ENCODE measurements at places on chromosomes 16 and 17. TPM values are rescaled to one million over a fixed set of nuclear protein-coding genes. Genes with fewer than 3 reads are reported as not detected.

GRCh38 chr17:55334285-55334684 is 69.5 kb downstream of the HLF start:
- no peak for DNase-seq

GRCh38 chr17:47995241-47995935 is 24.5 kb downstream of the CDK5RAP3 start:
- DNase-seq = no peak

- DNase-seq = no peak
These were observed 92.3 kb downstream of the METRNL start for GRCh38 chr17:83171661-83172060.

- DNase-seq = no peak
These were observed 20.7 kb upstream of the FOXJ1 start for GRCh38 chr17:76161619-76162266.

- DNase-seq = no peak
These were observed 2.1 kb downstream of the MYH2 start for GRCh38 chr17:10547351-10547750.

DNA sequence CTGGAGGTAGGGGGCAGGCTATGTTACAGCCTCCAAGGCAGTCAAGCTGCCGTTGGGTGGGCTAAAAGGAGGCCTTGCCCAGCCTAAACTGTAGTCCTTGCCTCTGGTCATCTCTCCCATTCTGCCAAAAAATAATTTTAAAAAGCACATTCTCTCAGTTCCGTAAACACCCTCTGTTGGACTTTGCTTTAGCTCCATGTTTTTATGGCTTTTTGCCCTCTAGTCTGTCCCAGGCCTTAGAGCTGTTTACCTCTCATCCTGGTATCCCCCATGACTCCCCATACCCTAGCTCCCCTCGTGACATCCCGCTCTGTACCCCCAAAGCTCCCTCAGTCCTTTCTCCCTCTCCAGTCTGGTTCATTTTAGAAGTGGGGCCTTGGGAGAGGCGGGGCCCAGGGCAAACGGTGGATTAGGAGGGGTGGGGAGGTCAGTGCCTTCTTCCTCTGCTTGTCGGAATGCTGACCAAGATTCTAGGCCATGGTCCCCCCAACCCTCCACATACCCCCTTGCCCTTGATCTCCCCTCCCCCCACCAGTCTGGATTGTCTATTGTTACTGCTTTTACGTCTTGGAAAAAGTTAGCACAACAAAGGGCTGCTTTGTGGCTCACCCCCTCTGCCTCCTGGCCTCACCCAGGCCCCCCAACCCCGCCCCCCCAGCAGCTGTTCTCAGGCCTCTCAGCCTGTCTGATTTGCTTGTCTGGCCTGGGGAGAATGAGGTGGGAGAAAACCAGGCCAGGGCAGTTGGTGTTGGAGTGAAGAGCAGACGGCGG is 18.4 kb downstream of the GJD3 start:
- no peak for DNase-seq

DNA sequence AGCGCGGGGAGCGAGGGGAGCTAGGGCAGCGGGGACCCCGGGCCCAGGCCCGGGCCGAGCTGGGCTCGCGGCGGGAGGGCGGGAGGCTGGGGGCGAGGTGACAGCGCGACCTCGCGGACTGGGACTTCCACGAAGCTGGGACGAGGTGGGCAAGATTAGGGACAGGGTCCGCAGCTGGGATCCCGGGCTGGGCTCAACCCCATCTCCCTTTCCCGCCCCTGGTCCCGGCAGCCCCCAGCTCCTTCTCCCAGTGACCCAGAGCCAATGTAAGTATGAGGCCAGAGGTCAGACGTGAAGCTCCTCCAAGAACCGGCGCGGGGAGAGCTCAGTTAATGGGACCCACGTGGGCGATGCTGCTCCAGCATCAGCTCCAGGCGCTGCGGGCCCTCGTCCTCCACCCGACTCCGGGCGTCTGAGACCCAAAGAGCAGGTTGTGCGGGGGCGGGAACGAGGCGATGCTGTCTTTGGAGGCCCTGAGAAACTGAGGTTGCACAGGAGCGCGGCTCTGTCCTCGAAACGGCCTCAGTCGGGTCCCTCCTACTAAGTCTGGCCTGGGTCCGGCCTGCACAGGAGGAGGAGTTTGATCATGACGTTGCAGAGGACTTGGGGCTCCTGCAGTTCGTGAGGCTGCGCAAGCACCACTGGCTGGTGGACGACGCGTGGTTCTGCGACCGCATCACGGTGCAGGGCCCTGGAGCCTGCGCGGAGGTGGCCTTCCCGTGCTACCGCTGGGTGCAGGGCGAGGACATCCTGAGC is 585 bp downstream of the ALOX12 start:
- no peak for DNase-seq

DNA sequence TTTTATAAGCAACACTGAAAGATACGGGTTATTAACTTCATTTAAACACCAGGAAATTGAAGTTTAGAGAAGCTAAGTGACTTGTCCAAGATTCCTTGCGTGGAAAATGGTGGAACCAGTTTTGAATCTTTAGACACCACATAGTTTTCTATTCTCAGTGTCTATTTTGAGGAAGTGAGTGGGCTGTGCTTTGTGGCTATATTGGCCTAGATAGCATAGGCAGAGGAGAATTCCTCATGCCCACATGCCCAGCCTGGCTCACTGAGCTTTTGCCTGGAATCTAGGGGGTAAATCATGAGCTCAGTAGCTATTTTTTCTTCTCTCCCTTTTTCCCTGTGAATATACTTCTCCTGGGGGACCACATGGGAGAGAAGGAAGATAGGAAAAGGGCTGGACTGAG is 431.3 kb downstream of the HS3ST3B1 start:
- no peak for DNase-seq

DNA sequence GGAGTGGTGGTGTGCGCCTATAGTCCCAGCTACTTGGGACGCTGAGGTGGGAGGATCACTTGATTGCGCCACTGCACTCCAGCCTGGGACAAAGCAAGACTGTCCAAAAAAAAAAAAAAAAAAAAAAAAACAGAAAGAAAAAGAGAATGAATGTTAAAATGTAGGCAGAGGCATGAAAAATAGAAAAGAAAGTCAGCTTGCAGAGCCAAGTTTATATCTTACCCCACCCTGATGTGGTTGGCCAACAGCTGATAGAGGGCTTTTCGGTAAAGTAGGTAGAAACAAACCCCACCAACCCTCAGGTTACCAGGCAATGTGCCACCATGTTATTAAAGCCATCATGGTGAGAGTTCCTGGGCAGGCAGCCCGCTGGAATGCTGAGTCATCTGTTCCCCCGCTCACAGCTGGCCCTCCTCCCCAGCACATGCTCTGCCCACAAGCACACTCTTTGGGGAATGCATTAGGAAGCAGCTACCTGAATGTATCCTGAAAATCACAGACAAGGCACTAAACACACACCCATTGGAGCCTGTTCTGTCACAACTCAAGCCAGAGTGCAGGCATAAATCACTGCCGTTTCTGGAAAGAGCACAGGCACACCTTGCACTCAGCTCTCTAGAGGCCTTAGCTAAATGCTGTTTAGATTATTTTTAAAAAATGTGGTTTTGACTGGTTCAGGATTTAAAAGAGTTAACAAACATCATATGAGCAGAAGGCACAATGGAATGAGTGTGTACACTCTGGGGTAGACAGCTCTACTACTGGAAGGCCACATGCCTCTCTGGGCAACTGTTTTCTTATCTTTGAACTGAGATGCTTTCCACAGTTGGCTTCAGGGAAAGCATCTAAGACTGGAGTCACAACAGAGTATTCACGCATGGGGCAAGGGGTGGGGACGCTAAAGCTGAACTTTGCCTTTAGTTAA is 128.5 kb downstream of the PARN start:
- DNase-seq = no peak

DNA sequence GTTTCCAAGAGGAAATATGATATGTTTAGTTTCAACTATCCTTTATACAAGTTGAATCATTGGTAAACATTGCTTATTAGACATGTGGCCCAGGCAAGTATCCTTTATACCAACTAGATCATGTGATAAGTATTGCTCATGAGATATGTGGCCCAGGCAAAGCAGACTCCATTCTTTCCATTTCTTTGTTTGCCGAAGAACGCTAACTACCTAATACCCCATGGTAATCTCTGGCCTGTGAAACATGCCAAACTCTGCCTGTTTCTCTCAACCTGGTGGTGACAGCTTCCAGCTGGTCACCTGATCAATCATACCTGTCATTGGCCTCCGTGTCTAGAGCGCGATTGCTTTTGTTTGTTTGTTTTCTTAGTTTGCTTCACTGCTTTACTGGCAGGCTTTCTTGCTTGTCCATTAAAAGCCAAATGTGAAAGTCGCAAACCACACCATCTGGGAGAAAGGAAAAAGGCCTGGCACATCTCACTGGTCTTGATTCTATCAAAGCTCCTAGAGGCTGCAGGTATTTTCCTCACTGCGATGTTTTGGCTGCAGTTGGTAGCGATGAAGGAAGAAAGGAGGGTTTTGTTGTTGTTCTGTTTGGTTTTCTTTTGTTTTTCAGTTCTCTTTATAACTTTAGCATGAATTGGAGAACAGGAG is 686.2 kb downstream of the KCNJ2 start:
- DNase-seq = no peak

- DNase-seq = no peak
These were observed 4.3 kb downstream of the SULT1A2 start for GRCh38 chr16:28592511-28592910.

GRCh38 chr17:8673612-8674011 is 43.1 kb upstream of the MYH10 start:
- DNase-seq = no peak

DNA sequence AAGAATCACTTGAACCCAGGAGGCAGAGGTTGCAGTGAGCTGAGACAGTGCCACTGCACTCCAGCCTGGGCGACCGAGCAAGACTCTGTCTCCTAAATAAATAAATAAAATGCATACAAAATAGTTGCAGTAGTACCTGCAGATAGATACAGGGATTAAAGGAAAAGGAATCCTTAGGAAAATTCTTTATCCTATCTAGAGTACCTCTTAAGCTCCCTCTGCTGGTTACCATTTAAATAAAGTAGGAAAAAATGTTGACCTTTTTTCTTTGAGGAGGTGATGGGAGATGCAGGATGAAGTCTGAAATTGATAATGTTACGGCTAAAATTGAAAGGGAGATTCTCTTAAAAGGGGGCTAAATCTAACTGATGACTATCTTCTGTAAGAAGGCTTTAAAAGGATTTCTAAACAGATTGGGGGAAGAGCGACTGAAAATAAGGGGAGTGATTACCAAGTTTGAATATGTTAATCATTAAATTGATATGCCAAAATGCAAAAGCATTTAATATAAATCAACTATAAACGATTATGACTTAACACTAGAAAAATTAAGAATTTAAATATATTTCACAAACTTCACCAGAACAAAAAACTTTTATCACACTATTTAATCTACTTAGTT is 29.4 kb downstream of the C16orf87 start:
- no peak for DNase-seq

DNA sequence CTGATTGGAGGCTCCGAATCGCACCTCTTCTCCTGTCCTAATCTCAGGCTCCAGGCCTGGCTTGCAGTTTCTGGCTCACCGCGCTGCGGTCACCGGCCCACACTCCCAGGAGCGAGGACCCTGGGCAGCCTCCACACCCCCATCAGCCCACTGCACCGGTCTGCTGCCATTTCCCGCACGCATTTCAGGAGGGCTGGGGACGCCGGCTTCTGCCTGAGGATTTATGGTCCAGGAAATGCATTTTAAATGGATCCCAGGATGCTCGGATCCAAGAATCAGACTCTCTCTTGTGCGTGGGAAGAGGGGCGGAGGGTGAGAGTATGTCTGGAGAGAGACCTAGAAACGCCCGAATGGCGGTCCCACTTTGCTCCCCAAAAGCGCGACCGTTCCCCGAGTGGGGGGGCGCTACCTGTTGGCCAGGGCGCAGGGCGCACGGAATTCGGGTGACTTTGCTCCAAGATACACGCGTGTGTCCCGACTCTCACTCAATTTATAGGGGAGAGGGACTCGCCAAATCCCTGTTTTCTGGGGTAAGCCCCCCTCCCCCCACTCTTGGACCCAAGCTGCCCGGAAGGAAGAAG is 817 bp upstream of the JPH3 start:
- DNase-seq = no peak

- no peak for DNase-seq
These were observed 30.1 kb upstream of the ABCC1 start for GRCh38 chr16:15919331-15919730.

DNA sequence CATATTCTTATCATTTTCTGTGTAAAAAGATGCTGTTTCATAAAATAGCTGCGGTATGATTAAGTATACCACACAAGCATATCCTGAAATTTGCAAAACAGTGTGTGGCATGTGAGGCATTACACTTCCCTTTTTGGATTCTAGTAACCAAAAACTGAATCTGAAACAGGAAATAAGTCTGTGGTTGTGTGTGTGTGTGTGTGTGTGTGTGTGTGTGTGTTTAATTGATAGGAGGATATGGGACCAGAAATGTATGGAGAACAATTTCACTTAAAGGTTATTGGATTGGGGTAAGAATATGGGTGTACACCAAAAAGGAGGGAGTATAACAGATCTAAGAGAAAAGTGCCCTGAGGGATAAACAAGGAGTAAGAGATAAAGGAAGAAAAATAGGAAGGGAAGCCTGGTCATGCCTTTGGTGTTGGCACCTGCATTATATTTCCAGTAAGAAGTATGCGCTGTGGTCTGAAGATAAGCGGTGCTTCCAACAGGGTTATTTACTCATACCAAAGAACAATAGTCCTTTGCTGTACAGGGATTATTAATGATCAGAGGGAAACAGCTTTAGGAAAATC is 4.0 kb downstream of the LYRM1 start:
- no peak for DNase-seq

- no peak for DNase-seq
These were observed 380.8 kb downstream of the SLC39A11 start for GRCh38 chr17:72711521-72712310.

GRCh38 chr17:371583-371982 is 19.0 kb upstream of the RPH3AL start:
- peak; percentile 51 for DNase-seq

DNA sequence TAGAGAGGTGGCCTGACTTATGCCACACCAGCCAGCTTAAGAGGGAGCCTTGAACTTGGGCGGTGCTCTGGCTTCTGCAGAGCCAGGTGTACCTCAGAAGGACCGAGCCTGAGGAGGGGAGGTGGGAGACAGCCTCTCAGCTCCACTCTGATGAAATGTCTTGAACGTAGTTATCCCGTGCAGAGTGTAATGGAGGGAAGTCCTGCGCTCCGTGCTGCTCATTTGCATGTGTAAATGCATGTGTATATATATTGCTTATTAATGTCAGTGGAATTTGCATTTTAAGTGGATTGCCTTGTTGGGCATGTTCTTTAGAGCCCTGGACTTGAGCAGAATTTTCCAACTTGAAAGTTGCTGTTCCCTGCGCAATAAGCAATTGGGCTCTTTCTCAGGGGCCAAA is 264.9 kb upstream of the SDK2 start:
- DNase-seq = no peak

The NMRAL1 gene
- total RNA-seq = 49.0 TPM

The C16orf96 gene
- total RNA-seq = 0.23 TPM

The GPR139 gene
- total RNA-seq = not detected

The CCL2 gene
- total RNA-seq = 41.4 TPM

The CRISPLD2 gene
- total RNA-seq = 38.5 TPM

The CNP gene
- 47.2 TPM for total RNA-seq

The LITAFD gene
- not detected for total RNA-seq
